ENCODE measurements at places on chromosomes 12 and 14. TPM values are rescaled to one million over a fixed set of nuclear protein-coding genes. Genes with fewer than 3 reads are reported as not detected.

GRCh38 chr14:73758392-73759182, 44.4 kb upstream of the PNMA1 start:
- peak; percentile 89 for DNase-seq

DNA sequence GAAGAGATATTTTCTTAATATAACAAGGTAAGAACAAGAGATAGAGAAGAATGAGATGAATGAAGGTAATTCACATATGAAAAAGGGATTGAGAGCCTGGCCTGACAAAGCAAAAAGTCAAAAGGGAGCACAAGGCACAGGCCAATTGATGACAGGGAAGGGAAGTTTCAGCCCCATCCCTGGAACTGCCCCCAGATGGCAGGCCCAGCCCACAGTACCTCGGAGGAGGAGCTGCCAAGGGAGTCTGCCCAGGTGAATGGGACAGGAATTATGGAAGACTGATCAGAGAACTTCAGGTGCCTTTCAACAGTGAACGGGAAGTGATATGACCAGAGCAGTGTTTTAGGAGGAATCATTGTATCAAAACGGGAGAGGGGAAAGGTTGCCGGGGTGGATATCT, 15.7 kb downstream of the SNRPF start:
- peak; percentile 20 for DNase-seq

DNA sequence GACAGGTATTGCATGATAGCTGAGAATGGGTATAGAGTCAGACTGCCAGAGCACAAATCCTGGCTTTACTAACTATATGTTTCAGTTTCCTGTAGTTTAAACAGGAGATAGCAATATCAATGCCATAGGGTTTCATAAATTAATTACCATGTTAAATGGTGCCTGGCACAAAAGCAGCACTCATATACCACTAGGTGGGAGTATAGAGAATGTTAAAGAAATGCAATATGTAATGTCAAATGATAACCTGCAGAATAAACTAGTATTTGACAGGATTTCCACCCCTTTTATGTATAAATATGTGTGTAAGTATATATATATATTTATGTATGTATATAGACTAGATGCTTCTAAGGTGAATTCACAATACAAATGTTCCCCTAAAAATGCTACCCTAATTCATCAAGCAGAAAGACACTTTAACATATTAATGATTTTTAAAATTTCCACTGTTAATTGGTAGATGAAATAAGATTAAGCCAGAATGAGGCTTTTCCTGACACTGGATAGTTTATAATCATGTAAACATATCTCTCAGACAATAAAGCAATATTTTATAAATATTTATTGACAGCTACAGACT, 8.6 kb downstream of the WDR89 start:
- no peak for DNase-seq

Gene LRP10
- total RNA-seq = 18.4 TPM

Gene NUMB
- 42.0 TPM for total RNA-seq
